Inflammatory macrophage (primary cell): ENCODE measurements at places on chromosomes 2 and 18.

DNA sequence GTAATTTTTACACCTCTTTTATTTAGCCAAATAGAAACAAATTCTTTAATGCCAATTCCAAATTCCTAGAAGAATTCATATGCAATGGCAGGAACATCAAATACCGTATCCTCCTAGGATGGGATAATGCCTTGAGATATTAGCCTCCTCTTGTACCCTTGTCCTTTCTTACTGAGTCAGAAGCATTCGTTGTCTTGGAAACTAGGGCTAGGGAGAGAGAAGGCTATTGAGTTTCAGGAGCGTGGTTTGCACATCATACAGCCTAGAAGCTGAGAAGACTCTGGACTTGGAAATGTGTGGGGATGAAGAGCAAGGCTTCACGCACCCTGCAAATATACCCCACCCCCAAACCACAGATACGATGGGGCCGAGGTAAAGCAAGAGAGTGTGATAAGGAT lies 300.7 kb downstream of the SP3 start:
- DNase-seq: no peak

DNA sequence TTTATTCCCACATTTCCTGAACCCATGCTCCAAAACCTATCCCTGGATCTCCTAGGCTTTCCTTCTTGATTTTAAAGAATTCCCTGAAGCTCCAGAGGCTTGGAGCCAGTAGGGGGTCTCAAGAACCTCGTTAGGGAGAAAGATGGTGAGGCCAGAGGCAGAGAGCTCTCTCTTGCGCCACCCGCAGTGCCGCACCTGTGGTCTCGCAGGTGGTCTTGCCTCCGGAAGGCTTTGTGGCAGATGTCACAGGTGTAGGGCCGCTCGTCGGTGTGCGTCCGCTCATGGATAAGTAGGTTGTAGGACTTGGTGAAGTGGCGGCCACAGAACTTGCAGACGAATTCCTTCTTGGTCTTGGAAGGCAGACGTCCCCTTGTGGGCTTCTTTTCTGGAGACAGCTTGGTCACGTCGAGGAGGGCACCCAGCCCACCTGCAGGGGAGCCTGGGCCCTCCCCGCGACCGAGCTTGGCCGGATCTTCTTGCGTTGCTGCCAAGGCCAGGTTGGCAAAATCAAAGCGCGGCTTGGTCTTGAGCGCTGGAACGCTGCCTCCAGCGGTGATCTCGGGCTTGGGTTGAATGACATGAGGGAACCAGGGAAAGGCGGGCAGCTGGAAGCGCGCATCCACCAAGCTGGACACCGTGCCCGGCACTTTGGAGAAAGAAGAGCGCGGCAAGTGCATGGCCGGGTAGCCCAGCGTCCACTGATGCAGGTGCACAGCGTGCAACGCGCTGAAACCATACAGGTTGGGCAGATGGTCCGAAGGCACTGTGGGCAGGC lies 5.3 kb downstream of the OSR1 start:
- no peak for DNase-seq

GRCh38 chr2:134218930-134219658 lies 34.8 kb upstream of the MGAT5 start:
- peak; percentile 89 for DNase-seq

DNA sequence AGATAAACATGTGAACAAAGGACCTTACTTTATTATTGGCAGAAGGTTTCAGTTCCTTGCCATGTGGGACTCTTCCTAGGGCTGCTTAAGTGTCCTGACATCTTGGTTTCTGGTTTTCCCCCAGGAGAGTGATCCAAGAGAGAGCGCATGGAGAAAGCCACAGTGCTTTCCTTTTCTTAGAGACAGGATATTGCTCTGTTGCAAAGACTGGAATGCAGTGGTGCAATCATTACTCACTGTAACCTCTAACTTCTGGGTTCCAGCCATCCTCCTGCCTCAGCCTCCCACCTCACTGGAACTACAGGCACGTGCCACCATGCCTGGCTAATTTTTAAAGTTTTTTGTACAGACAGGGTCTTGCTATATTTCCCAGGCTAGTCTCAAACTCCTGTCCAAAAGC lies 38.1 kb upstream of the TCF7L1 start:
- no peak for DNase-seq

GRCh38 chr18:50201476-50202018 lies 6.6 kb upstream of the MYO5B start:
- DNase-seq: no peak

DNA sequence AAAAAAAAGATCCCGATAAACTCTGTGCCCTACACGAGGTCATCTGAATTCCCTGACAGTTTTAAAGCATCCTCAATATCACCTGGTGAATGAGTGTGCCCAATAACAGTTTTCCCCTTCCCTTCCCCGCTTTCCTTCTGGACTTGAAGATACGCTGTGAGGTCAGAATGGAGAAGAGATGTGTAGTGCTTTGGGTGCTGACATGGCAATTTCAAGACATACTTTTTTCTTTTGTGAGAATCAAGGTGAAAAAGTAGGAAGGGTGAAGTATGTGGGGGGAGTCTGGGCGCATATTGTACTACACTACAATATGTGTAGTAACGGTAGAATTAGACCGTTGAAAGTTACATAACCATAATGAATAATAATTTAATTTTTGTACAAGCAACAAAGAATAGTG lies 21.7 kb downstream of the DNAJC27 start:
- DNase-seq: no peak

- no peak for DNase-seq
These were observed 12.4 kb downstream of the FBXO48 start for GRCh38 chr2:68454719-68455118.

GRCh38 chr2:189104934-189105333 lies 74.6 kb downstream of the COL5A2 start:
- no peak for DNase-seq

DNA sequence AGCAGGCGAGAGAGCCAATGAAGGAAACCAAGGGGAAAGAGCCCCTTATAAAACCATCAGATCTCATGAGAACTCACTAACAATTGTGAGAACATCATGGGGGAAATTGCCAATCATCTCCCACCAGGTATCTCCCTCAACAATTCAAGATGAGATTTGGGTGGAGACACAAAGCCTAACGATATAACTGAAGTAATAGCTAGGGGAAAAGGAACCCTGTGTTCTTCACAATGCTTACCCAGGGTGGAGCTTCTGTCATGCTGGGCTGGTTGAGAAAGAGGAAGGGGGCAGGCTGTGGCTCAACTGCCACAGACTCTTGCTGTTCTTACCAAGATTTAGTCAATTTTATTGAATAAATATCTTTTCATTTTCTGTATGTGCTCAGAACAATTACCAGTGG lies 392.1 kb upstream of the HS6ST1 start:
- DNase-seq: peak; percentile 75

GRCh38 chr2:231691251-231691772 lies 17.0 kb upstream of the PTMA start:
- DNase-seq: no peak

- no peak for DNase-seq
These were observed 176.8 kb upstream of the TRIB2 start for GRCh38 chr2:12539776-12540562.

GRCh38 chr2:106858810-106859209 lies 27.2 kb downstream of the ST6GAL2 start:
- no peak for DNase-seq

- DNase-seq: no peak
These were observed 122.8 kb upstream of the L3MBTL4 start for GRCh38 chr18:6537475-6537874.

- no peak for DNase-seq
These were observed 29.6 kb downstream of the NEMP2 start for GRCh38 chr2:190504912-190505311.

DNA sequence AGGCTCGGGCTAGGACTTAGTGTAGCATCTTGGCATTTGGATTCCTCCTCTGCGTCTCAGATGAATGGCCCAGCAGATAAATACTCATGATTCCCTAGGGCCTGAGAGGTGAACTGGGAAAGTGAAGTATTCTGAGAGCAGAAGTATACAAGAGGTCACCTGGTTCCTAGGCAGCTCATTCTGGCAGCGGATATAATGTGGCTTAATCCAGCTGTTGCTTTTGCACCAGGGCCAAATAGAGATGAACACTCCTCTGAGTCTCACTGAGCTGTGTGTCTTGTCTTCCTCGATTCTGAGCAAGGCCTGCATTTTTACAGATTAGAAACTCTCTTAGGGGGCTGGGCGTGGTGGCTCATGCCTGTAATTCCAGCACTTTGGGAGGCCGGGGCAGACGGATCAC lies 196.1 kb downstream of the SLC4A3 start:
- DNase-seq: no peak

DNA sequence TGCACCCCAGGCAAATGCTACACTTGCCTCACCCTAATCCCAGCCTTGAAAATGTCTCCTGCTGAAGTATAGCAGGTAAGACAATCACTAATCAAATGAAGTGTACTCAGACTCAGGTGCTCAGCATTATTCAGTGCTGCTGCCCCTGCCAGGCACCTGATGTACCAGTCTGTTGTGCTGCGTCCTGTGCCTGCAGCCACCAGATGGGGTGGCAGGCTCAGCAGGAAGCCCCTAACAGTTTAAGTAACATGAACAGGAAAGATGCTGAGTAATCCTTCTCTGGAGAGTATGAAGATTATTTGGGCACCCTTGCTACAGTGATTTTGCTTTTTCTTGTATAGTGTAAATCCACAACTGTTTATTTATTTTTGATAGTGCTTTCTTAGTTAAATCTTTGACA lies 69.1 kb downstream of the TACR1 start:
- no peak for DNase-seq

GRCh38 chr18:49520661-49521145 lies 33.7 kb upstream of the C18orf32 start:
- no peak for DNase-seq

GRCh38 chr2:28583899-28584553 lies 88.2 kb downstream of the PLB1 start:
- DNase-seq: peak; percentile 87

GRCh38 chr2:45178854-45179253 lies 169.6 kb upstream of the SIX2 start:
- DNase-seq: no peak

GRCh38 chr18:49193897-49194296 lies 243.1 kb upstream of the SMAD7 start:
- no peak for DNase-seq

- DNase-seq: no peak
These were observed 27.5 kb upstream of the SLC66A3 start for GRCh38 chr2:11127761-11128160.

DNA sequence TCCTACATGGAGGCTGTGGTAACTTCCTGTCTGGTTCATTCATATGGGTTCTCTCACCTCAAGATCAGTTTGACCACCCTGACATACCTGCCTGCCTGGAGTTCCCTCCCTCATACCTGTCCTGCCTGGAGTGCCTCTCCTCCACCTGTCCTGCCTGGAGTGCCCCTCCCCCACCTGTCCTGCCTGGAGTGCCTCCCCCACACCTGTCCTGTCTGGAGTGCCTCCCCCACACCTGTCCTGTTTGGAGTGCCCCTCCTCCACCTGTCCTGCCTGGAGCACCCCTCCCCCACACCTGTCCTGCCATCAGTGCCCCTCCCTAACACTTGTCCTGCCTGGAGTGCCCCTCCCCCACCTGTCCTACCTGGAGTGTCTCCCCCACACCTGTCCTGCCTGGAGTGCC lies 461.9 kb downstream of the PTPRM start:
- DNase-seq: no peak

DNA sequence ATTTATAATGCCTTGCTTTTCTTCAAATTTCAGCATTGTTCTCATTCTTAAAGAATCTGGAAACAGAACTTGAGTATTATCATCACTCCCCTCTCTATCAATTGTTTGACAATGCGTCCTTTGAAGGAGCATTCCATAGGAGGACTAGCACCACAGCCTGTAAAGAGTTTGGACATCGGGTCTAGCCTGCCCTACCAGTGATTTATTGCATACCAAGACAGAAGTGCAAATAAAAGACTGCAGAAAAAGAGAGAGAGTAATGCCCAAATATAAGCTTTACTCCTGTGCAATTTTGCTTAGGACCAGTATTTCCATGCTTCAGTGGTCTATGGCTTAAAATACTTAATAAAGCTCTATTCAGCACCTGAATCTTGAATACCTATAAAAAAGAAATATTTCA lies 55.4 kb upstream of the MAP2 start:
- no peak for DNase-seq

- DNase-seq: no peak
These were observed 52.8 kb downstream of the LDLRAD4 start for GRCh38 chr18:13271302-13271911.

- no peak for DNase-seq
These were observed 129.6 kb downstream of the GALNT14 start for GRCh38 chr2:31008561-31009114.

- no peak for DNase-seq
These were observed 41.3 kb upstream of the LMAN1 start for GRCh38 chr18:59400407-59400806.

DNA sequence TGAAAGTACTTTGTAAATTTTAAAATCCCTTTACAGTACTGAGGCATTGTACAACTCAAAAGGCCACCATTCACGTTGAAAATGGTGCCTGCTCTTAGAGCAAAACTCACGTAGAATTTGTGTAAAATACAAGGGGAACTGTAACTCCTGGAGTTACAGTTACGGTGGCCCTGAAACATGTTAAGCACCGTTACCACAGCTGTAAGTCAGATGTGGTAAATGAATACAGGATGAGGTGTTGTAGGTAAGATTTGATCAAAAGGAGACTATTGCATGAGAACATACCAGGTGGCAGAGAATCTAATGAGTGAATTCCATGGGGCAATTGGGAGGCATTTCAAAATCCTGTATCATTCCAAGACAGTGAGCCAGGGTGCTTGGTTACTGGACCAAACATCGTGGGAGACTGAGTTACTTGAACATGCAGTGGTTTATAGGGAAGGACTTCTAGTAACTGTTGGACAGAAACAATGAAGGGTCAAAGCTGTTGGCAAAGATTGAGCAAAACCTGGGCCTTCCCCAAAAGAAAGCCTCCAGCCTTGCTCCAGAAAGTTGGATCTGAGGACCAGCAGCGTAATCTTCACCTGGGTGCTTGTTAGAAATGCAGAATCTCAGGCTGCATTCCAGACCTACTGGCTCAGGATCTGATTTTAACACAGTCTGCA lies 535.8 kb upstream of the POU3F3 start:
- DNase-seq: no peak

DNA sequence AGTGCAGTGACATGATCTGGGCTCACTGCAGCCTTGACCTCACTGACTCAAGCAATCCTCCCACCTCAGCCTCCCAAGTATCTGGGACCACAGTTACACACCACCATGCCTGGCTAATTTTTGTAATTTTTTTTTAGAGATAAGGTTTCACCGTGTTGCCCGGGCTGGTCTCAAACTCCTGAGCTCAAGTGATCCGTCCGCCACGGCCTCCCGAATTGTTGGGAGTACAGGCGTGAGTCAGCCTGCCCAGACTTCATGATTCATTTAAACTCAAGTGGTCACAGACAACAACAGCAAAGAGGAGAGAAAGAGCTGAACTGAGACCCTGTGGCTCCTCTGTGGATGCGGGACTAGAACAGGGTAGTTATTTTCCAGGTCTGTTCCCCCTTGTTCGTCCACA lies 83.0 kb downstream of the TSHZ1 start:
- no peak for DNase-seq

DNA sequence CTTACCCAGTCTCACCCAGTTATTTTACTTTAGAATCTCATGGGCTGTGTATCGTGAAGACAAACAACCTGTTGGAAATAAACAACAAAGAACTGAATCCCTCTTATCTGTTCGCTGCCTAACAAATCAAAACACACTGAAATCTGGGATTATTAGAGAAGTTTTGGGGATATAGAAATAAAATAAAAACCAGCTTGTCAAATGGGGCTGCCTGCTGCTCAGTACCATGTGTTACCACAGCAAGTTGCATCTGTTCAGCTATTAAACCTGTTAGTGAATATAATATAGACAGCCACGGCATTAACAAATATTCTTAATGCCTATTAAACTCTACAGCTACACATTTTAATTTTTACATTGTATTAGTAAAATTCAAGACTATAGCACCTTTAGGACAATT lies 810.8 kb downstream of the NRXN1 start:
- no peak for DNase-seq
